ENCODE measurements at places on chromosomes 11 and 22.

DNA sequence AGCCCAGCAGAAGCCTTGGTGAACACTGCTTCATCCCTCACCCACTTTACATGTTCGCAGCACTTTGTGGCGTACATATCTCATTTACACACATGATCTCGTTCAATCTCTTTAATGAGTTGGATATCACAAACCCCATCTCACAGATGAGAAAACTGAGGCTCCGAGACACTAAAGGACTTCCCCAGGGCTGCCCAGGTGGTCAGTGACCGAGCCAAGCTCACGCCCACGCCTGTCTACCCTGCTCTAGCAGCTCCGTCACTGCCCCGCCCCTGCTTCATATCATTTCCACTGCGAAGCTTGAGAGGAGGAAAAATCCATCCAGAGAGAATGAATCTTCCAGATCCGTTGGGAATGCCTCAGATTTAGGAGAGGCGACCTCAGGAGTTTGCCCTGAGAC is 11.8 kb upstream of the DSCAML1 start:
- no peak for DNase-seq

- DNase-seq: no peak
Observed at GRCh38 chr11:34929794-34930763, 13.7 kb downstream of the PDHX start.

GRCh38 chr11:122584670-122585069 is 70.9 kb upstream of the UBASH3B start:
- no peak for DNase-seq

- DNase-seq: no peak
Observed at GRCh38 chr22:24401931-24402367, 25.4 kb upstream of the ADORA2A start.

- no peak for DNase-seq
Observed at GRCh38 chr11:59573216-59573615, 42.4 kb downstream of the OSBP start.

GRCh38 chr11:126115816-126116331 is 53.2 kb upstream of the CDON start:
- no peak for DNase-seq

- DNase-seq: no peak
Observed at GRCh38 chr11:44266056-44266780, 43.7 kb downstream of the ALX4 start.

GRCh38 chr11:134041791-134042696 is 26.8 kb upstream of the JAM3 start:
- no peak for DNase-seq

GRCh38 chr22:46525389-46526243 is 11.8 kb downstream of the CELSR1 start:
- no peak for DNase-seq

DNA sequence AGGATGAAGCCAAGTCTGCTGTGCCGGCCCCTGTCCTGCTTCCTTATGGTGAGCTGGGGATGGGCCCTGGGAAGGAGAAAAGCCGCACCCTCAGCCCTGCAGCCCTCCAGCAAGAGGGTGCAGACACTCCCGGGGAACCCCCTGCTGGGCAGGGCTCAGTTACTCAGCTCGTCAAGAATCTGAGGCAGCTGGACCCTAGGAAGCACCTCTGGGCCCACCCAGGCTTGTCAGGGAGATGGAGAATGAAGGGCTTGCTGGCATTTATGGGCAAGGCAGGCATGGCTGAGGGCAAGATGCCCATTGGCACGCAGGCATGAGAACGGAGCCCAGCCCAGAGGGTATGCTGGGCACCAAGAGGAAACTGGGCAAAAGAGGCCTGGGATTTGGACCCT is 12.9 kb downstream of the RELT start:
- no peak for DNase-seq

DNA sequence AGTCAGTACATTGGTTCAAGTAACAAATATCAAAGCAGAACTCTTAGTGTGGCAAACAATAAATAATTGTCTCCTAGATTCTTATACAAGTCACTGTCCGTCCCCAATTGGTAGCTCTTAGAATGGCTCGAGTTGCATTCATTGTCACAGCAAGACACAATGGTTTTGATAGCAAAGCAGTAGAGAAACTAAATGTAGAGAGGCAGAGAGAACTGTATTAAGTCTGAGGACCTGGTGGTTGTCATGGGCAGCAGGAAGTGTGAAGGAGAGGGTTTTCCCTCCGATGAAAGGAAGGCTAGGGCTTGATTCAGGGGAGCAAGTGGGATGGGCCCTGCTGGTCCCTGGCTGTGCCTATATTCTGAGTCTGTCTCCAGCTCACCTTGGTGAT is 36.6 kb downstream of the RCOR2 start:
- no peak for DNase-seq

GRCh38 chr11:7536100-7536499 is 22.3 kb downstream of the PPFIBP2 start:
- DNase-seq: no peak

DNA sequence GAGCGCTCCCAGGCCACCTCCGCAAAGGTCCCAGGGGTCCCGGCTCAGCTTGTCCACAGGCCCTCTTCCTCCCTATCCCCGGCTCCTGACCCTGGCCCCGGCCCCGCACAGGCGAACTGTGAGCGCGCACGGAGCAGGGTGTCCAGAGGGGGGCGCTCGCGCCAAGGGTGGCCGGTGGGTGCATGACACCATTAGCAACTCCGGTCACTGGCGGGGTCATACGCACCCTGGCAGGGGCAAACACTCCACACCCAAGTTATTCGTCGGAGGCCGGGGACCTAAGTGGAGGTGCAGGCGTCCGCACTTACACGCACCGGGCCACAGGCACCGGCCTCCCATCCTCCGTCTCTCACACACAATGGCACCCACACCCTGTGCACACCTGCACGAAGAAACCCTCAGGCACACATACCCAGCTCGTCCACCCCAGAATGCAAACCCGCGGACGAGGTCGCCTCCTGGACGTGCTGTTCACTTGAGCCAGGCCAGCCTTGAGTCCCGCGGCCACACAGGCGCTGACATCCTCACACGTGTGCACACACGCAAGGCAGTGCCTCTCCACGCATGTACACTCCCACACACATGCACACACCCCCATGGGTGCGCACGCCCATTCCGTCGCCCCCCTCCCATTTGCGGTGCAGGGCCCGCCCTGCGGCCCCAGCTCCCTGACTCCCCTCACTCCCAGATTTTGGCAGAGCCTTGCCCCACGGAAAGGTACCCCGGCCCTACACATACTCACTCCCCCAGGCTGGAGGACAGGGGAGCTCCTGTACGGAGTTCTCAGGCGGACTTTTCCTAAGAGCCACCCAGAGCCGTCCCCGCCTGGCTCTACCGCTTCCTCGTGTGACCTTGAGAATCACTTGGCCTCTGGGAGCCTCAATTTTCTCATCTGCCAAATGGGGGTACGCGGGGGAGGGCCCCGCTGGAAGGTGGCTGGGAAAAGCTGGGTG is at the start of gene RASGRP2:
TSS of gene RASGRP2 (minus strand) at position 552 of the 953 bp plus-strand sequence. CDS start 1,276 bp downstream, outside the sequence.
- DNase-seq: no peak

DNA sequence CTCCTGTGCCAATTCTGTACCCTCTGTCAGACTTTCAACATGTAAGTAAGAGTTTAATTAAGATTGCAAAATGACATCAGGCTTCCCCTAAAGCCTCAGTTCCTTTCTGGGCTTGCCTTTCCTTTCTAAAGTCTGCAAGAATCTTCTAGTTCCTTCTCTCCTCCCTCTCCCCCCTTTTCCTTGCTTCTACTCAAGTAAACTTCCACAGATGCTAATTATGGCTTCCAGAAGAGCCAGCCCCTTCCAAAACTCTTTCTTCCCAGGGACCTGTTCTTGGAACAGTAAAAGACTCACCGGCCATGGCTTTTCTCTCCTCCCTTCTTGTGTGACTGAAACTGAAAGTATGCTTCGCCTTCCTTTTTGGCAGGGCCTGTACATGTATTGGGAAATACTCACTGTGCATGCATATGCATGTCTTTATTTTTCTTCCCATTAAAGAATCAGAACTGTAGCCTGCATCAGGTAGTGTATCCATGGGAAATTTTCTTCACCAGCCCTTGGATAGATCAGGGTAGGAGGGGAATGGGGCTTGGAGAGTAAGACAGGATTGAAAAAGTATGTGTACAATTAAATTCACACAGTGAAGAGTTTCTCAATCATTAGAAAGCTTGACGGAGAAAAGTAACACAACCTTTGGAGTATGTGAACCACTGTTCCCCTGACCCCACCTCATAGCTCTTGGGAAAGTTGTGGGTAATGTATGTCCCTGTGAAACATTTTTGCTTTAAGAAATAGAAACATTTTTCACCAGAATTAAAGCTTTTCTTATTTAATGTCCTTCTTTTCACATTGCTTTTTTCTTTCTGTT is at the start of gene CASP1:
TSS of gene CASP1 (minus strand) at position 332 of the 808 bp plus-strand sequence. CDS start at position 301, 31 bp downstream.
- no peak for DNase-seq

- DNase-seq: no peak
Observed at GRCh38 chr11:20448834-20449233, 61.3 kb downstream of the PRMT3 start.

GRCh38 chr11:1864831-1865665 is 12.2 kb downstream of the LSP1 start:
- no peak for DNase-seq

DNA sequence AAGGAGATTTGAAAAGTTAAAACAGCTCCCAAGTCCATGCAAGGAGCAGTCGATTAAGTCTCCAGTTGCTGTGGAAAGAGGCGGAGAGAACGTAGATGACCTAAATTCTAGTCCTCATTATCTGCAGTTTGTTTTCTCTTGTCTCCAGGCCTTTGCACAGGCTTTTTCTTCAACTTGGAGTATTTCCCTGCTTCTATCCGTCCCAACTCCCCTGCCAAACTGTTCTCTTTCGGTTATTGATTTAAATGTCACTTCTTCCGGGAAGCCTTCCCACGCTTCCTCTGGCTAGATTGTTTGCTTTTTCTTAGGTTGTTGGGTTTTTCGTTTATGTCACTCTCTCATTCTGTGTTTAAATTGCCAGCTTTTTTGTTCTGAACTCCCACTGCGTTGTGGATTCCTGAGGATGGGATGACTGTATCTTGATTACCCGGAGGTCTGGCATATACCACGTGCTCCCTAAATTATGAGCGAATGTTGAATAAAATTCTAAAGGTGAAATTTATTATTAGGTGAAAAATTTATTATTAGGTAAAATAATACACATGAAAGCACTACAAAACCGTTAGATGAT is 463 bp downstream of the TMEM126B start:
- DNase-seq: no peak

- DNase-seq: no peak
Observed at GRCh38 chr11:122491509-122491908, 164.0 kb upstream of the UBASH3B start.

All from cerebellar nuclear complex (tissue), 1 donor.